ENCODE measurements at places on chromosomes 2 and 18.

DNA sequence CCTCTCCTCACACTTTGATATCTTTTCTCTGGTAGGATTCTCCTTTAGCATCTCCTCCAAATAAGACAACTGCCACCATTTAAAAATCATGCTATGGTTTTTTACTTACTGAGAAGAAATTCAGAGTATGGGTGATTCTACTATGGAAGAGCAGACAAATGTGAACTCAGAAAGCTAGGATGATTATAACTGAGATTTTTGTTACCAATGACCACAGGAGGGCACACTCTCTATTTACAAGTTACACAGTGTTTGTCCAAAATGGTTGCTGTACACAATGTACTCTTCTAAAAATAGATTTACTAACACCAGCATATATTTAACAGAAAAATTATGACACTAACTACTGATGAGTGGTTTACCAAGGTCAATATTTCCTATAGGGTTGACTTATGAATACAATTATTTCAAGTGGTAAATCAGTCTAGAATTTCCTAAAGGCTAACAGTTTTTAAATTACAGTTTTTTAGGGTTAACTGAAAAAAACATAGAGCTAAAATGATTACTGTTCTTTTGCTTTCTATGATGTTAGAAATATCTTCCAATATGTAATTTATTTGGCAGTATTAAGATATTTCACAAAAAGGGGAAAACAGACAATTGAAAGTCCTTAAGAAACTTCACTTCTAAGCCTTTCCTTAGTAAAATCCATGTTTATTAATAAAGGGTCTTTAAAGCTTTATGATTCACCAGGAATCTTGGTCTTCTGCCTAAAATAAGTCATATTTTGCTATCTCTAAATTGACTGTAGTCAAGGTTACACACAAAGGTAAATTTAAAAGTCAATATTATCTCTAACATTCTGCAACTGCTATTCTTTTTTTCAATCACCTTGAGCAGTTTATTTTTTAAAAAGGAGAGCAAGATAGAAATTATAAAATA, 57.2 kb downstream of the MAP4K3 start:
- peak; percentile 79 for DNase-seq

GRCh38 chr2:20169796-20170703, 54.9 kb downstream of the SDC1 start:
- peak; percentile 23 for DNase-seq

- no peak for DNase-seq
These were observed 55.4 kb downstream of the EPAS1 start for GRCh38 chr2:46352621-46353020.

DNA sequence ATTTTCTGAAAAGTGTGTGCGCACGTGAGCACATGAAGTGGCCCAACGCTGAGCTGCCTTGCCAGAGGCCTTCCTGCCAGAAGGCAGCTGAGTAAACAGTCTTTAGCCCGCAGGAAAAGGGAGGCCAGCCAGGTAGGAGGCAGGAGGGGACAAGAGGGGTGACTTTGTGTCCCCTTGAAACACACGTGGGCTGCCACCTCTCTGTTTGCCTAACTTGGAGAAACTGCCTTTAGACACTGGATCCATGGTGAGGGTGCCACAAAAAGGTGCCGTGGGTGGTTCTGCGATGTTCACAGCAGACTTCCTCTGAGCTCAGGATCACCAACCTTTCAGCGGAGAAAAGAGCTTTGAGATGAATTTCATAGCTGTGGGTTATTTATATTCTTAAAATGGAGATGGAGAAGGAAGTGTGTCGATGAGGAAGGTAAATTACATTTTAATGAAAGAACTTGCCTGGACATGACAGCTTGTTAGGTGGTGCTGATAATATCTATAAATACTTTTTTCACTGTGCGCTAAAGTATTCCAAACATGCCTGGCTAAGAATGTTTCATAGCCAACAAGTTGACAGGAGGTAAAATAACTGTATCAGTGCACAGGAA, 36.6 kb upstream of the ASB1 start:
- no peak for DNase-seq

- DNase-seq, result no peak
These were observed 222.9 kb downstream of the NDUFA10 start for GRCh38 chr2:239802185-239802649.

- DNase-seq, result peak; percentile 70
These were observed 109.8 kb upstream of the ZNF516 start for GRCh38 chr18:76604935-76605240.

GRCh38 chr2:78977661-78978145, 47.8 kb upstream of the REG3G start:
- DNase-seq, result no peak

- DNase-seq, result no peak
These were observed 166.2 kb downstream of the CDCA7 start for GRCh38 chr2:173520918-173521317.

DNA sequence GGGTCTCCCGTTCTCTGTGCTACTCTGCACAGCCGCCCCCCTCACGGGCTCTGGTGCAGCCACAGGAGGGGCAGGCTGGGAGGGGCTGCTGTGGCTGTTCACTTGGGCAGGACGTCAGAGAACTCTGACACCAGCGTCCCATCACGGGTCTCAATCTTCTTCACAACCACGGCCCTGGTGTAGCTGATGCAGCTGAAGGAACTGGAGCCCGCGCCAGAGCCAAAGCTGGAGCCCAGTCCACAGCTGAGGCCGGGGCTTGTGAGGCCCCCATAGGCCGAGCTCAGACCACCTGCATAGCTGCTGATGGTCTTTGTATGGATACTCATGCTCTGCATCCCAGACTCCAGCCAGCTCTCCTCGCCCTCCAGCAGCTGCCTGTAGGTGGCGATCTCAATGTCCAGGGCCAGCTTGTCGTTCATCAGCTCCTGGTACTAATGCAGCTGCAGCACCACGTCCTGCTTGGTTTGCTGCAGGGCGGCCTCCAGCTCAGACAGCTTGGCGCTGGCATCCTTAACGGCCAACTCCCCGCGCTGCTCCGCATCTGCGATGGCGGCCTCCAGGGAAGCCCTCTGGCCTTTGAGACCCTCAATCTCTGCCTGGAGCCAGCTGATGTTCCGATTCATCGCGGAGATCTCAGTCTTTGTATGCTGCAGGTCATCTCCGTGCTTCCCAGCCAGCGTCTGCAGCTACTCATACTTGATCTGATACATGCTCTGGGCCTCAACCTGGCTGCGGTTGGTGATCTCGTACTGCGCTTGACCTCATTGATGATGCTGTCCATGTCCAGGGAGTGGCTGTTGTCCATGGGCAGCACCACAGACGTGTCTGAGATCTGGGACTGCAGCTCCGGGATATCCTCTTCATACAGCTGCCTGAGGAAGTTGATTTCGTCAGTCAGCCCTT, 7.4 kb upstream of the DUSP19 start:
- peak; percentile 48 for DNase-seq

- no peak for DNase-seq
These were observed 29.2 kb downstream of the MTHFD2 start for GRCh38 chr2:74227646-74228045.

DNA sequence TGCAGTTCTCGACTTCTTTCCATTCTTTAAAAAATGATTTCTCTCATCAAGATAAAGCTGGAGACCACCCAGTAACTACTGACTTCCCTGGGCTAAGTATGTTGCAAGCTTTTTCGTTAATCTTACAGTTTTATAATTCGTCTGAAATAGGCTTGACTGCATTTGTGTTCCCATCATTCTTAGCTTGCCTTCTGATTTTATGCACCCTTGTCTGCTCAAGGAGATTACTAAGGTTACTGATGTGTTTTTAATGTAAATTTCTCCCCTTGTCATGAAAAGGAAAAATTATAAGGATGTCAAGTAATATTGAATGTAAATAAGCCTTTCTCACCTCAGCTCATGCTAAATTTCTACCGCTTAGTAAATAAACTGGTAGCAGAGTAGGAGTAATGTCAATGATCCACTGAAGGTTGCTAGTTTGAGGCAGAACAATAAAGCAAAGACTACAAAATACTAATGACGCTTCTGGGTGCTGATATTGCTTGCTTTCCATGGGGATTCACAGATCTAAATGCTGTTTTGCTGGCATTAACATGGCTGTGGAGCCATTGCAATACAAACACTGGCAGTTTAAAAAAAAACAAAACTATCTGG, 91.9 kb upstream of the CDH20 start:
- no peak for DNase-seq

- DNase-seq, result peak; percentile 76
These were observed 337.8 kb downstream of the CDH2 start for GRCh38 chr18:27839141-27839540.

- no peak for DNase-seq
These were observed 174.1 kb downstream of the SMAD7 start for GRCh38 chr18:48776641-48777025.

DNA sequence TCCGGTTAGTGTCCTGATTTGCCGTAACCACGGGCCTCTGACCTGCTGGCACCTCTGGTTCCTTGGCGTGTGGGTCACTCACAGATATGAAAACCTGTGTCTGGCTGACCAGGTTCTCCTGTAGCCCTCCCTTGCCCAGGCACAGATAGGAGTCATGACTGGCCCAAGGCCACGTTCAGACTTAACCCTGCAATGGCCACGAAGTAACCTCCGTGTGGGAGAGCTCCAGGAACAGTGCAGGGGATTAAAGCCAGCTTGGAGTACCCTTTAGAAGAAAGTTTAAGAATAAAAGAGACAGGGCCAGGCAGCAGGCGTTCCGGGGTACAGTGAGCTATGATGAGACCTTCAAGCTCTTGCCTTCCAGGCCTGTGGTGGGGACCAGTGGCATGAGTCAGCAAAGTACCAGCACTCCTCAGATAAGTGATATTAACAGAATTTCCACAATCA, 25.5 kb downstream of the CENPO start:
- DNase-seq, result peak; percentile 33

DNA sequence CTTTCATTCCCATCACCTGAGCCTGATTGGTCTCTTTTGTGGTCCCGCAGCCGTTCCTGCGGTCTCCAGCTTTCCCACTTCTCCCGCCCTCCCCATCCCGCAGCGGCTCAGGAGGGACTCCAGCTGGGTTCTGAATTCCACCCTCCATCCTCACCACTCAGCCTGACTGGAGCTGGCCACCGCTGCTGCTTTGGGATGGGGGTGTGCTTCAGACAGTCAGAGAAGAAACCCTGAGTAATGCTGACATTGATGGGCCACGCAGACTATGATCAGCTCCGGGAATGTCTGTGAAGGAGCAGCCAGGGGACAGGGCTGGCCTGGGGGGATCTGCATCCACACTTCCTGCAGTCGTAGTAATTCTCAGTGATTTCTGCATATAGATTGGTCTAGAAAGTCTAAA, 45.9 kb upstream of the TXNDC2 start:
- DNase-seq, result no peak

- DNase-seq, result no peak
These were observed 256.2 kb upstream of the CDH20 start for GRCh38 chr18:61076986-61077385.

DNA sequence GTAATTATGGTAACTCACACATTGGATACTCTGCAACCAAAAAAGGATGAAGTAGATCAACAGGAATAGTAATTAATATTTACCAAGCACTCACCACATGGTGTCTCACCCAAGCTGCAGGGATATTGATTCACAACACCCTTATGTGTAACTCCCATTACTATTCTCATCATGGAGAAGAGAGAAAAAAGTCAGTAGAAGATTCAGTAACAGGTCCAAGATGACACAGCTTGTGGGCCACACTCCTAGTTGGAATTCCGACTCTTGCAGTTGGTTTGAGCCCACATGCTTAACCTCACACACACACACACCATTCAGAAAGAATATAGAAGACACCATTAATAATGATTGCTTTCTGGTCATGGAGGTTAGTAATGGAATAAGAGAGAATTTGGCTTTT, 1.7 kb upstream of the MLPH start:
- DNase-seq, result peak; percentile 27

DNA sequence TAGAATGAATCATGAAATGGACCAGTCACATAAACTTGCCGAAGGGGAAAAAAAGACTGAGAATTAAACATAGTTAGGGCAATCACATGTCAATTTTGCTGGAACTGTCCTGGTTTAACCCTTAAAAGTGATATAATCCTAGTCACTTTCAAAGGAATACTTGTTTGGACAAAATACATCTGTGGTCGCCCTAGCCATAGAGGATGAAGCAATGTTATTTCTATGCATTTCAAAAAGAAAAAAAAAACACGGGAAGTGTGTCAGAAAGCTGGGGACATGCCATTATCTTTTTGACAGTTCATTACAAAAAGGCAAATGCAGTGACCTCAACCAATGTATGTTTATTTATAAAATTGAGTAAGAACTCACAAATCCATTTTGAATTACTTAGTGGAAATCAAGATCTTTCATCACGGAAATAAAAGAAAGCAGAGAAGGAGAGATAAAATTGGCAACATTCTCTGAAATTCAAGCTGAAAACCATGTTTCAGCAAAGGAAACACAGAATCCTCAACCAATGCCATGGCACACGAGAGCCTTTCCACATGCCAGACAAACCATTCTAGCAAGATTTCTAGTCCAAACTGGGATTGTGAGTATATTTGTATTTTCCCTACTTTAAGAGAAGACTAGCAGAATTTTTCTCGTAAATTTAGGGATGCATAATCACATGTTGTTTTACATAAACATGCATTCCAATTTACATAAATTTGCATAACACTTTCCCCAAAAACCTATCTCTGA, 854.3 kb upstream of the ACVR2A start:
- DNase-seq, result peak; percentile 63

- DNase-seq, result no peak
These were observed 349.8 kb downstream of the CDH19 start for GRCh38 chr18:66254121-66254520.

DNA sequence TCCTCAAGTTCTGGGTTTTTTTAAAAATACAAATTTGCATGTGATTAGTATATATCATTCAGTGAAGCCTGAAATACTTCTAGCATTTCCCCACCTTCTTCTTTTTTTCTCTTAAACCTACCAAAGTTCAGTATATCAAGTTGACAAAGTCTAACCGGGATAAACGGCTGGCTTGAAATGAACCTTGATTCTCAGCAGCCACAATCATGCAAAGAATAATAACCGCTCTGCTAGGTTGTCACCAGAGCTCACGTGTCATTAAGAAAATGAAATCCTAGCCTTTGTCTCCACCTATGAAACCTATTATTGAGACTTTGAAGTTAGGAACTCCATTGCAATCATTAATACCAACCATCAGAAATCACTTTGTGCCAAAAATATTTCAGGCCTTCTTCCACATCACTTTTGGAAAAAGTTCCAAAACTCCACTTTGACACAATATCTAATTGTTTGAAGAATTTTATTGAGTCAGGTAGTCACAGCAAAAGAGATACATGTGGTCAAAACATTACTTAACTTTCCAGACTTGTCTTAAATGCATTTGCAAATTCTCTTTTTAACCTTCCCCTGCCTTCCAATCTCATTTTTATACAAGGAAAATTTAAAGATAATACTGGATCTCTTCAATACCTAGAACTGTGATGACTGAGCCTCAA, 285.6 kb upstream of the ACVR2A start:
- no peak for DNase-seq

DNA sequence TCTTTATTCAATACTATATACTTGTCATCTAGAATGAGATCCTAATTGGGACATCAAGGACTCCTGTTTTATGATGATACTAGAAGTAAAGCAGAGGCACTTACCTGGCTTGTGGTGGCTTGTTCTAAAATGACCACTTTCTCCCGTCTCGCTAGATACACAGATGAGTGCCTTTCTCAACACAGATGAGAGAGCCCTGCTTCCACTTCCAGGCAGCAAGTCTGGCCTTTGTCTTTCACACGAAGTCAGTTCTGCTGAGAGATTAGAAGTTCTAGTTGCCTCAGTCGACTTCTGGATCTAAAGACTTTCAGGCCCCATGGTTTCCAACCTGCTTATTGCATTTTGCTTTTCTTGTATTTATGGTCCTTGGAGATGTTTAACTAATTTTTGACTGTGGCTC, 70.3 kb downstream of the PPP1R1C start:
- DNase-seq, result no peak
